ENCODE measurements at places on chromosomes 4 and X. TPM values are rescaled to one million over a fixed set of nuclear protein-coding genes. Genes with fewer than 3 reads are reported as not detected.

The STAP1 gene
- not detected for total RNA-seq

The REST gene
- total RNA-seq: 75.1 TPM

The PCSK1N gene
- 7.4 TPM for total RNA-seq

The NCAPG gene
- total RNA-seq: 61.9 TPM

The CDX4 gene
- total RNA-seq: 5.2 TPM

The CYTL1 gene
- total RNA-seq: 7.1 TPM

The ARSJ gene
- 6.6 TPM for total RNA-seq

GRCh38 chr4:158121161-158121579 is 51.7 kb downstream of the GASK1B start:
- DNase-seq: no peak

DNA sequence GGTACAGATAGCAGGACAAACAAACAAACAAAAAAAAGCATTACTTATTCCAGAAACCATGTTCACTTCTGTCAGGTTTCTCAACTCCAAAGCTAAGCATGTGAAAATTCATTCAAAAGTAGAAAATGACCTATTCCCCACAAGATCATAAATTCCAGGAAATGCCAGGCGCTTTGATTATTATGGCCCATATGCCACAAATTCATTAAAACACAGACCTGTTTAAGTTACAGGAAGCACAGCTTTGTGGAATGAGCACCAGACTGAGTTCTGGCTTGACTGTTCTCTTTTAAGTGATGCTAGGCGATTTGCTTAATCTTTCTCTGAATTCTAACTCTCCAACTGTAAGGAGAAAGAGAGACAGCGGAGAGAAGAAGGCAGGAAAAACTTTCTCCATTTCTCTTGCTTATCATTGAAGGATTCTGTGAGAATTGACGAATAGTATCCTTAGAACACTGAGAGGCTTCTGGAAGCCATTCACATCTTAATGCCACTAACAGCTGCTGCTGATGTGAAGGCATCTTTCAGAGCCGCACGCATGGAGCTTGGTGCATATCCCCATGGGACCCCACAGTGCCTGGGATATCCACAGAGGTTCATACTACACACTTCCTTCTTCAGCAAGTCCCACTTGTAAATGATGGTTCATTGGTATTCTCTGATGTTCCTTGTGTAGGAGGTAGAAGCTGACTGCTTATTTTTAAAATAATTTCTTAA is 138.0 kb downstream of the ZNF674 start:
- DNase-seq: no peak

- DNase-seq: no peak
Observed at GRCh38 chr4:6734165-6734786, 18.3 kb downstream of the BLOC1S4 start.

GRCh38 chr4:140003876-140004548 is 150.0 kb downstream of the MAML3 start:
- no peak for DNase-seq

GRCh38 chr4:79290376-79290775 is 35.5 kb downstream of the NAA11 start:
- DNase-seq: no peak

- DNase-seq: no peak
Observed at GRCh38 chr4:16225167-16225862, 956 bp downstream of the TAPT1 start.

- no peak for DNase-seq
Observed at GRCh38 chr4:85151786-85152185, 185.3 kb upstream of the WDFY3 start.

DNA sequence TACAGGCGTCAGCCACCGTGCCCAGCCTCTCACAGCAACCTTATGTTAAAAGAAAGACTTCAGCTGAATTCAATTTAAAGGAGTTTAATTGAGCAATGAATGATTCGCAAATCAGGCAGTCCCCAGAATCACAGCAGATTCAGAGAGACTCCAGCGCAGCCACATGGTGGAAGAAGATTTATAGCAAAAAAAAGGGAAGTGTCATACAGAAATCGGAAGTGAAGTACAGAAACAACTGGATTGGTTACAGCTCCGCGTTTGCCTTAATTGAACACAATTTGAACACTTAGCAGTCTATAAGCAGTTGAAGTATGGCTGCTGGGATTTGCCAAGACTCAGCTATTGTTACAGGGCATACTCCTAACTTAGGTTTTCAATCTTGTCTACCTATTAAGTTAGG is 19.8 kb downstream of the CENPVL3 start:
- no peak for DNase-seq

- DNase-seq: no peak
Observed at GRCh38 chrX:155179346-155179997, 36.8 kb upstream of the VBP1 start.

DNA sequence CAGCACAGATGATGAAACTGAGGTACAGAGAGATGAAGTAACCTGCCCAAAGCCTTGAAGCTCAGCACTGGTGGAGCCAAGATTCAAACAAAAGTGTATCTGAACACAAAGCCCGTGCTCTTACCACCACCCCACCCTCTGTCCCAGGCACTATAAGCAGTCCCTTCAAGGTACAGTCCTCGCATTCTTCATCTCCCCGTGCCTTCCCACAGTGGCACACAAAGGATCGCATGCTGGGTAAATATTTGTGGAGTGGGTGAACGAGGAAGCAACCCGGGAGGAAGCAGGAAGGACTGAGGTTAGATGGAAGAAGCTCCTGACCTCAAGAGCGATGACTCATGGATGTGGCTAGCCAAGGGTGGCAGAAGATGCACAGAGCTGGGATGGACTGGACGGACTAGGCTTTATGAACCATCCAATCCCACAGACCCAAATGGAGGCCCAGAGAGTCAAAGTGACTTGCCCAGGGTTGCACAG is 18.4 kb downstream of the IQSEC2 start:
- DNase-seq: no peak

DNA sequence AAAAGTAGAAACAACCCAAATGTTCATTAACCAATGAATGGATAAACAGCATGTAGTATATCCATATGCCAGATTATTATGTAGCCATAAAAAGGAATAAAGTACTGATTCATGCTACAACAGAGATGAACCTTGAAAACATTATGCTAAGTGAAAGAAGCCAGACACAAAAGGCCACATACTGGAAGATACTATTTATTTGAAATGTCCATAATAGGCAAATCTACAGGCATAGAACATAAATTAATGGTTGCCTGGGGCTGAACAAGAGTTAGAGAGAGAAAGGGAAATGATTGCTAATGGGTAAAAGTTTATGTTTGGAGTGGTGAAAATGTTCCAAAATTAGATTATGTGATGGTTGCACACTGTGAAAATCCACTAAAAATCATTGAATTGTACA is 44.4 kb downstream of the IL13RA2 start:
- DNase-seq: no peak

DNA sequence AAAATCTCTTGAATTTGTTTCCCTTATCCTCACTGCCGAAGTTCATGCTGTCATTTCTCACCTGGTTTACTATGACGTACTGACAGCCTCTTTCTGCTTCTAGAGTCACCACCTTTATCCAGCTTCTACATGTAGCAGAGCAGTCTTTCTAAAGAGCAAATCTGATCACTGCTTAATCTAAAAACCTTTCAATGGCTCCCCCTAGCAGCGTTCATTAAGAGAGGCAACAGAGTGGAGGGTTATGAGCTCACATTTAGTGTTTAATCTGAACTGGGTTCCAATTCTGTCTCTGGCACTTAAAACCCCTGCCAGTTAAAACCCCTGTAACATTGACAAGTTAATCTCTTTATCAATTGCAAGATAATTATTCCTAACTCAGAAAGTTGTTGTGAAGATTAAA is 4.4 kb downstream of the RBPJ start:
- DNase-seq: no peak

DNA sequence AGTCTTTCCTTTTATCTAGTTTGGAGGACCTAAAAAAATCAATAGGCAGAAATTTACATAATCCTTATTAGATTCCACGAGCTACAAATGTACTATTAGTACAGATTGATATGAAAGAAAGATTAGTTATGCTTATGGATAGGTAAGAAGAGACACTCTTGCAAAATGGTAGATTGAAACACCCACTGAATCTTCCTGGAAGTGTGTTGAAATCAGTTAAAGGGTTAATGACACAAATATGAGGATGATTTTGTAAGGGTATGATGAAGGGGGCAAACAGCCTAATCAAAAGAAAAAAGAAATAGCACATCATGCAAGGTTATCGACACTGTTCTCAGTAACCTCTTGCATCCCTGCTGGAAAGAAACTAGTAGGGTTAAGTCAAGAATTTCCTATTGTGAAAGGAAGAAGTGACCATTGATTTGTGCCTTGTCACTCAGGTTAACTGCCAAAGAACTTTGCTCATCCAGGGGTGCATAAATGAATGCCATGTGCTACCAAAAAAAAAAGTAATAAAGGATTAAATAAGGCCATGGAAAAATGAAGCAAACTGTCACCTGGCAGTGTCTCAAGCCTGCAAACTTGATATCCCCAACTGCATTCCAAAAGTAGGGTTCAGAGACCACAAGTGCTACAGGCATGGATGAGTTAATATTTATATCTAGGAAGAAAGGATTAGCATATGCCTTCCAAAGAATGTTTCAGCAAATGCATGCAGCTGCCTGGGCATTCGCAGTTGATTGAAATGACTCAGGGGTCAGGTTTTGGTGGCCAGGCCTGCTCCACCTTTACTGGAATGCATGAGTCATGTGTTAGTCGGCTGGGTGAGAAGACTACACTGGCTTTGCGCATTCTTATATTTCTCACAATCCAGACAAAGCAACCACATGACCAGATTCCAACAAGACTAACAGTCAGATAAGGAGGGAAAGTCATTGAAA is 78.3 kb upstream of the ATXN3L start:
- DNase-seq: no peak

DNA sequence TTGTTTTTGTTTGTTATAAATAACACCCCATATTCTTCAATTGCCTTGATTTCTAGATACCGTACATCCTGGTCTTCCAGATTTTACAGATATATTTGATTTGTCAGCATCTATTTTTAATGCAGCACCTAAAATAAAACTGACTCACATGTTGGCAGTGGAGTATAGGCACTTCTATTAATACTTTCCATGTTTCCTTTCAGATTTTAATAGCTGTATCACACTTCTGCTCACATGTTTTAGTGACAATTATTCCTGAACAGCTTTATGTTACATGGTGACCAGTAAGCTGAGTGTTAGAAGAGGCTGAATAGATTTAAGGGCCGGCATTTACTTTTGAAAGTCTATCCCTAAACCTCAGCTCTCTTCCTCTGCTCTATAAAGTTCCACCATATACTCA is 46.1 kb downstream of the C4orf46 start:
- no peak for DNase-seq

DNA sequence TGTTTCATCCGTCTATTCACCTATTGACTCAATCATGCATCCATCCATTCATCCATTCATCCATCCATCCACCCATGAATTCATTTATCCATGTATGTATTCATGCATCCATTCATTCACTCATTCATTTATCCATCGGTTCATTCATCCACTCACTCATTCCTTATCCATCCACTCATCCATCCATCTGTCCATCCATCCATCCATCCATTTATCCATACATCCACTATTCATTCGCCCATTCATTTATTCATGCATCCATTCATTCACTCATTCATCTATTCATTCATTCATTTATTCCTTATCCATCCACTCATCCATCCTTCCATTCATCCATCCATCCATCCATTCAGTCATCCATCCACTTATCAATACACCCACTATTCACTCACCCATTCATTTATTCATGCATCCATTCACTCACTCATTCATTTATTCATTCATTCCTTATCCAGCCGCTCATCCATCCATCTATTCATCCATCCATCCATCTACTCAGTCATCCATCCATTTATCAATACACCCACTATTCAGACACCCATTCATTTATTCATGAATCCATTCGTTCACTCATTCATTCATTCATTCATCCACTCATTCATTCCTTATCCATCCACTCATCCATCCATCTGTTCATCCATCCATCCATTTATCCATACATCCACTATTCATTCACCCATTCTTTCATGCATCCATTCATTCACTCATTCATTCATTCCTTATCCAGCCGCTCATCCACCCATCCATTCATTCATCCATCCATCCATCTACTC is 11.2 kb downstream of the P2RY8 start:
- no peak for DNase-seq

- DNase-seq: no peak
Observed at GRCh38 chrX:110156167-110156754, 153.3 kb downstream of the TMEM164 start.

DNA sequence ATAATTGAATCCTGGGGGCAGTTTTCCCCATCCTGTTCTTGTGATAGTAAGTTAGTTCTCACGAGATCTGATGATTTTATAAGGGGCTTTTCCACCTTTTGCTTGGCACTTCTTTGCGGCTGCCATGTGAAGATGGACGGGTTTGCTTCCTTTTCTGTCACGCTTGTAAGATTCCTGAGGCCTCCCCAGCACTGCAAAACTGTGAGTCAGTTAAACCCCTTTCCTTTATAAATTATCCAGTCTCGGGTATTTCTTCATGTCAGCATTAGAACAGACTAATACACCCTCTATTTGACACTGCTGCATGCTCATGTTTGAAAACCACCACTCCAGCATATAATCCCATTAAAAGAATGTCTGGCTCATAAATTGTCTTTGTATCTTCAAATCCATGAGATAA is 264.4 kb upstream of the ITM2A start:
- DNase-seq: no peak

- no peak for DNase-seq
Observed at GRCh38 chrX:45445745-45446412, 245.2 kb upstream of the DIPK2B start.

- DNase-seq: no peak
Observed at GRCh38 chrX:39734174-39734776, 363.5 kb downstream of the BCOR start.

GRCh38 chrX:139692908-139693307 is 15.1 kb downstream of the MCF2 start:
- DNase-seq: no peak
